Ammon's horn (tissue), 1 donor: ENCODE measurements at places on chromosomes 2 and 18.

- DNase-seq = no peak
These were observed 469.2 kb upstream of the TNP1 start for GRCh38 chr2:217329023-217329431.

- DNase-seq = no peak
These were observed 87.8 kb upstream of the TFCP2L1 start for GRCh38 chr2:121372721-121373353.

DNA sequence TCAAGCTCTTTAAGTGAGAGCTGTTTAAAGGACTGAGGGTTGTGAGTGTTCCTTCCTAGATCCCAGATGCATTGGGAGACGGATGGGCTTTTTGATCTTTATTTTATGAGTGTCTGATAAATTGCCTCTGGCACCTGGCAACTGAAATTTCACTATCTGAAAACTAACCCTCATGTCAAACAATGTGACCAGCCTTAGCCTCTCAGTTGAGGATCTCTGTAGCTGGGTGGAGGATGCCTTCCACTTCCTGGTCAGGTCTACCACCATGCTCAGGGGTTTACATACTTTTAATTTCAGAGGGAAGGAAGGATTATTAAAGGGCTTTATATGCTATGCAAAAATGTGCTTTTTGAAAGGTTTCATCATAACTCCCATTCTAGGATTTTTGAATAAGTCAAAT, 70.5 kb upstream of the NT5C1B start:
- DNase-seq = no peak

GRCh38 chr2:105783151-105783738, 38.5 kb downstream of the NCK2 start:
- no peak for DNase-seq

GRCh38 chr2:76584474-76584873, 873.8 kb upstream of the GCFC2 start:
- DNase-seq = no peak

DNA sequence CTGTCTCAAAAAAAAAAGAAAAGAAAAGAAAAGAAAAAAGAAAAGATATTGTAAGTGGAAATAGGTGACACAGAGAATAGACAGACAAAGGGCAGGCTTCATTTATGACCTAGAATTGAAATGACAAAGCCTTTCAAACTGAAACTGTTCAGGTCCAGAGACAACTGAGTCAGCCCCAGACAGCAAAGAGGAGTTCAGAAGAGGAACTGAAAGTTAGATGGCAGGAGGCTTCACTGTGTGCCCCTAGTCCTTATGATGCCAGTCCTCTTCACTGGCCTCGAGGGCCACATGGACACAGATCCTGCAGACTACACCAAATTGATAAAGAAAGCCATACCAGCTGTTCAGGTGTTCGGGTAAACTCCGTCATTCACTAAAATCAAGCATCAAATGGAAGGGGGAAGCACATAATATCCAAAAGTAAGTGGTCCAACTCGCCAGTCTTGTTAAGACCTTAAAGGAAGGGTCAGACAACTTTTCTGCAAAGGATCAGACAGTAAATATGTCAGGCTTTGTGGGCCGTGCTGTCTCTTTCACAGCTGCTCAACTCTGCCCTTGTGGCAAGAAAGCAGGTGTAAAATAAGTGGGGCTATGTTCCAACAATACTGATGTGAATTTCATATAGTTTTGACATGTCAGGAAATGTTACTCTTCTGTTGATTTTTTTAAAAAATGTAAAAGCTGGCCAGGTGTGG, 231.9 kb upstream of the MGAT5 start:
- DNase-seq = no peak

DNA sequence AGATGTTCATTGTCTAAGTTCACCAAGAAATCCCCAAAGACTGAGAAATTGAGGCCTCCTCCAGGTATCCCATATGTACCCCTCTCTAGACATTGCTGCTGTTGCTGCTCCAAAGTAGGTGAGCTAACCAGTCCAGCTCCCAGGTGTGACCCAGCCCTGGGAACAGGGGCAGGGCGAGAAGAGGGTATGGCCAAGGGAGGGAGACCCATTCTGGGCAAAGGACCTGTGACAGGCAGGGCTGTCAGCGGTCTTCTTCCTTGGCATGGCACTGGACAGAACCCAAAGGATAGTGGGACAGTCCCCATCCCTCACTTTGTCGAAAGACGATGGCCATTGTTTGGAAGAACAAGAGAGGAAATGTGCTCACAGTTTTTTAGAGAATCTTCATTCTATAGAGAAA, 7.2 kb upstream of the INO80C start:
- DNase-seq = no peak

DNA sequence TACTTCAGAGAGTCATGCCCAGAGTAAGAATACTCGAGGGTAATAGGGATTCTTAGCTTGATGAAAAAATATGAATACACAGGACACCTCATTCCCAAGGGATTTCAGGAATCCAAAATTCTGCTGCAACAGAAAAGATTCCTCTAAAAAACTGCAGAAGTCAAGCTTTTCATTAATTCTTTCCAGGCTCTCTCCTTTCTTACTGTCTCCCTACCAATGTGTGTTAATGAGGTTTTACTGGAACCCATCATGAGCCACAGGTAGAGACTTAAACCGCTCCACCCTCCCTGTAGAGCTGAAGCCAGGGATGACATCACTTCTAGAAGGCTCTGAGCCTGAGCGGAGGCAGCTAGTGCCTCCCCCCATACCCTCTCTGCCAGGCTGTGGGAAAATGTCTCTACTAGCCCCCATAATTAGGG, 3.4 kb downstream of the SDC1 start:
- no peak for DNase-seq

DNA sequence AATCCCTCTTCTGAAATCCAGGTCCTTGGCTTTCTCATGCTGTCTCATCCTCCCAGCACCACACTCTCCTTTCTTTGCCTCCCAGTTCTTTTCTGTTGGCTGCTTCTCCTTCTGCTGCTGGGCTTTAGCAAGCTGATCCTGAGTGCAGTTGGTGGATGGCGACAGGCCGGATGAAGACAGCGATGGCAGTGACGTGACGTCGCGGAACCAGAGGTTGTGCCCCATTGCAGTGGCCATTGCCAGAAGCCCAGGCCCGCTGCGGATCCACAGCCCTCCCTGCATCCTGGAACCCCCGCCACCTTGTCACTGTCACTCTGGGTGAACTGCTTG, 75.2 kb downstream of the EIPR1 start:
- DNase-seq = no peak

GRCh38 chr2:239870276-239870675, 154.9 kb downstream of the NDUFA10 start:
- DNase-seq = no peak

DNA sequence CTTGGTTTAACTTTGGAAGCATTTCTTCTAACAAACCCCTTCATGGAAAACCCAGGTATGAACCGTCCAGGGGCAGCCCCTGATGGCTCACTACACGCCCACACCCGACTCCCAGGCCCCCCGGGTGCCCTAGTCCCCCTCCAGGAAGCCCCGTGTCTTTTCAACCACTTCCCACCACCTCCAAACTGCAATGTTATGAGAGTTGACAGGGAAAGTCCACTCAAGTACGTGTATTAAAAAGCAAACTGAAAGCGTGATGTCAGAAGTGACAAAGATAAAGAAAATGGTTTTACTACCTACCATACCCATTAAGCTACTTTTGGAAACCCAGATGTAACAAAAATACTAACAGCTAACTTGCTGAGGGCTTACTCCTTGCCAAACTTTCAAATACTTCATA, 51.5 kb downstream of the L3MBTL4 start:
- DNase-seq = no peak

DNA sequence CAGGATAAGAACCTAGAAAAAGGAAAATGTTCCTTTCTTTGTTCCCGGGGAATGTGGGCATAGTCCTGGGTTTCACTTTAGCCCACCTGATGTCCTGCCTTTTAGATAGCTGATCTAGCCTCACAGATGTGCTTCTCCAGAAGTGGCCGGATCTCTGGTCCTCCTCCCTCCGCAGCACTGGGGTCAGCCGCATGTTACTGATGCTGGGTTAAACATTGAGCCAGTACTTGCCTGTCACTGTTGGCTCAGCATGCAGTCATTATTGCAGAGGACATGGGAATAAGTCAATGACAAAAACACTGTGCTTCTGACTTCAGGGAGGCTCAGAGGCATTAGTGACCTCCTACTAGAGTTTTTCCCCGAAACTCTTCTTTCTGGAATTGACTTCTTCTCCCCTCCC, 27.6 kb downstream of the NCK2 start:
- DNase-seq = no peak

GRCh38 chr2:119175517-119175916, 17.0 kb upstream of the C1QL2 start:
- DNase-seq = no peak

- no peak for DNase-seq
These were observed 19.6 kb upstream of the EPAS1 start for GRCh38 chr2:46277431-46278190.

GRCh38 chr18:59915606-59916005, 15.8 kb downstream of the PMAIP1 start:
- no peak for DNase-seq

DNA sequence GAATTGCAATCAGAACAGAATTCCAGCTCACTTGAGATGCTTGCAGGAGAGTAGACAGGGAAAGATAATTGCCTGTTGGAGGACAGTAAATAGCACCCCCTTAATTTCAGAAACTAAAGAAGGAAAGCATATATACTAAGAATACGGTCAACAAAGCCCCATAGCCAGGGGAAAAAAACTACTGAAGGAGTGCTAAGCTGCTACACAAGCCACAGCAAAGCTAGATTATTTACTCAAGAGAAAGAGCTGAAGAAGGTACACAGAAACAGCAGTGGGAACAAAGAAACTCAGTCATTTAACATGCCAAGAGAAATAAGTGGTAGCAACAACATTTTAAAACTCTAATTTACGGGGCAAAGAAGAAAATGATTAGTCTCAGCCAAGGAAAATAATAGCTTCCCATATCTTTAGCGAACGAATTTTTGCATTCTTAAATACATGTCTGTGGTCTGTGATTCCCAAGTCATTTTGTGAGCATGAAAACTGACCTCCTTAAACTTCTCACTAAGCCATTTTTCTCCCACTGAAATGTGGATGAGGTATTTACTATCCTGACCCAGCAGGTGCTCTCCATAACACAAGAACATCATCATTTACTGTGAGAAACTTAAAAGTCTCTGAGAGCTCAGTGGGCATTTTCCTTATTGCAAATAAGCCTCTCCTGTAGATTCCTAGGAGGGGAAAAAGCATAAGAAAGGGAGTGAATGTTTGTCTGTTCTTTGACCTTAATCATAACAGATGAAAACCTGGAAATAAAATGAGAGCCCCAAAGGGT, 196.0 kb downstream of the PAX3 start:
- DNase-seq = no peak

DNA sequence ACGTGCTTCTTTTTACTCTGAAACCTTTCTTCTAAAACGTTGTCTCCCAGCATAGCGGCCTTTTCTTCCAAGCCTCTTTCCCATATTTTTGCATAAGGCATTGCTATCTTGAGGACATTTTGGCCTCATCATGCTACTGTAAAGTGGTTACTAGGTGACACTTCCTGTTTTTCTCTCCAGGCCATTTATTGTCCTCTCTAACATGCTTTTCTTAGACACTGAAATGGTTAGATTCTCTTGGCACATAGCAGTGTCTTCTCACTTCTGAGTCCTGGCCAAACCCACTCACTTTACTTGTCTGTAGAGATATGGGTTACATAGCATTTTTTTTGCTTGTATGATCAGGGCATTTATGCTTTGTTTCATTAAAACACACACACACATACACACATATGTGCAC, 50.1 kb upstream of the KCNH7 start:
- no peak for DNase-seq
